Naive thymus-derived CD4-positive, alpha-beta T cell (primary cell): ENCODE measurements at places on chromosomes 6 and 20. TPM values are rescaled to one million over a fixed set of nuclear protein-coding genes. Genes with fewer than 3 reads are reported as not detected.
A peak's percentile ranks its signal among the peaks of the same experiment; 100 is the strongest.

PSORS1C2 gene
- polyA plus RNA-seq = not detected

EYA2 gene
- polyA plus RNA-seq = not detected

GRCh38 chr20:34708621-34709043 lies 4.5 kb downstream of the TP53INP2 start:
- peak; percentile 63 for DNase-seq

- no peak for DNase-seq
Observed at GRCh38 chr6:111205502-111205901, 118.2 kb downstream of the SLC16A10 start.

SLC22A2 gene
- polyA plus RNA-seq = not detected
